ENCODE measurements at places on chromosomes 12 and 14.

GRCh38 chr12:41466300-41466699 is 278.2 kb downstream of the PDZRN4 start:
- no peak for DNase-seq

- no peak for DNase-seq
Observed at GRCh38 chr12:666766-667308, 3.6 kb upstream of the NINJ2 start.

DNA sequence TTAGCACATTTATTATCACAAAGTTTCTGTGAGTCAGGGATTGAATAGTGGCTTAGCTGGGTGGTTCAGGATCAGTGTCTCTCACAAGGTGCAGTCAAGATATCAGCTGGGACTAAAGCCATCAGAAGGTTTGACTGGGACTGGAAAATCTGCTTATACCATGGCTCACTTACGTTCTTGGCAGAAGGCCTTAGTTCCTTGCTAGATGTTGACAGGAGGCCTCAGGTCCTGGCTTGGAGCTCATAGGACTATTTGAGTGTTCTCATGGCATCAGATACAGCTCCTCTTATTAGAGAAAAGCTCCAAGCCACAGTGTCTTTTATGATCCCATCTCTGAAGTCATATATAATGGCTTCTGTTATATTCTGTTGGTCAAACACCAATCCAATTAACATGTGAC is 127.3 kb downstream of the SLC6A15 start:
- DNase-seq: no peak

- DNase-seq: no peak
Observed at GRCh38 chr14:60657456-60658210, 8.4 kb upstream of the SIX1 start.

DNA sequence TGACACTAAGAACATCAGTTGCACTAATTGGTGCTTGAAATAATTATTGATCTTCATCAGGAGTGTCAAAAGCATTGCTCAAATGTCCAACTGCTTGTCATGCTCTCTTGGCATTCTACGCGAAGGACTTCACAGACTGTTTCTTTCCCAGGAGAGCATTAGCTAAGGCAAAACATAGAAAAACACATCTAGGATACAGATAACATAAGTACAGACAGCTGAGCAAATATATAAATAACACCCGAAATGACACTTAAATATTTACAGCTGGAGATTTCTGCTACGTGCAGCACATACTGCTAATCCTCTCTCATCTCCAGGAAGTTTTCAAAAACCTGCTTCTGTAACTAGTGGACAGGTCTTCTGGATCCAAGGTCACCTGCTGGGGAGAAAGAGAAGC is 120.0 kb upstream of the PRMT8 start:
- DNase-seq: no peak

DNA sequence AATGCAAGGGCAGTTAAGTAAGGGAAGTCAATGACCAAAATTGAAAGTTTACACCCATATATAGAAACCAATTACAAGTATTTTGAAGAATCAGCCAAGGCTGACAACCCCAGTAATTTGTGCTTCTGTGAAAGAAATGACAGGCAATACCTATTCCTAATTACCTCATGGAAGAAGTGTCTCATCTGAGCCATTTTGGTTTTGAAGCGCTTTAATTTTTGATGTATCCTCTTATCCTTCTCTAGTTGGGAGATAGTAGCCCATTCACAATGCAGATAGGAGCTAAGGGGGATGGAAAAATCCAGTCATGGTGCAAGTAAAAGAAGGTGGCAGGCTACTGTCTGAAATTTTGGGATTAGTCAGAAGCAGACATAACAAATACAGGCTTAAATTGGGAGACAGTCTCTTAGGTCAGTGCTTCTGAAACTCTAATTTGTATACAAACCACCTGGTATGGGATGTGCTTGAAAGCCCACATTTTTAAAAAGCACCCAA is 30.4 kb upstream of the SUPT16H start:
- DNase-seq: no peak

Data from heart right ventricle (tissue), 16 donors.